ENCODE measurements at places on chromosomes 7 and 10.

- DNase-seq: no peak
These were observed 1.8 kb downstream of the WASL start for GRCh38 chr7:123746931-123747488.

- DNase-seq: peak; percentile 17
These were observed 2.0 kb upstream of the NRAP start for GRCh38 chr10:113665806-113666354.

DNA sequence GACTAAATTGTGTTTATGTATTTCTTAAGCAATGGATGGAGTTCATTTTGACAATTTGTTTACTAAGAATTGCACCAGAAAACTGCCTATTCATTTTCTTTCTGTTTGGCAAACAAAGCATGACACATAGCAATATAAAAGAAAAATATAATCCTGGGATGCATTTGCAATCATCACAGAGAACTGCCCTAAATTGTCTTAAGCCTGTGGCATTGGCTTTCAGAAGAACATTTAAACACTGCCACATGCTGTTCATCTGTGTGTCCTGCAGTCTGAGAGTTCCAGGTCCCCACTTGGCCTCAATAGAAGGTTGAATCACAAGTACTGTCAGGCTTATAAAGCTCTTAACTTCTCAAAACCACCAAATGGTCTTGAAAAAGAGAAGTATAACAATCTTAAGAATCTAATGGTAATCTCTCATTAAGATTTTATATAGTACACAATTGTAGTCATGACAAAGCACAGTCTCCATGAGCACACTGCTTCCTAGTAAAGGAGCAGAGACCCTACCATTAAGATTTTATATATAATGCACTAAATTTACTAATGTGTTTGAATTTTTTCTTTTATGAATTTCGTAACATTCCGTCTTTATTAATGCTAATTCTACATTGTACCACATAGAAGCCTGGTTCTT, 29.9 kb downstream of the RNLS start:
- DNase-seq: peak; percentile 54

GRCh38 chr7:39417642-39418041, 148.6 kb upstream of the YAE1 start:
- DNase-seq: no peak

DNA sequence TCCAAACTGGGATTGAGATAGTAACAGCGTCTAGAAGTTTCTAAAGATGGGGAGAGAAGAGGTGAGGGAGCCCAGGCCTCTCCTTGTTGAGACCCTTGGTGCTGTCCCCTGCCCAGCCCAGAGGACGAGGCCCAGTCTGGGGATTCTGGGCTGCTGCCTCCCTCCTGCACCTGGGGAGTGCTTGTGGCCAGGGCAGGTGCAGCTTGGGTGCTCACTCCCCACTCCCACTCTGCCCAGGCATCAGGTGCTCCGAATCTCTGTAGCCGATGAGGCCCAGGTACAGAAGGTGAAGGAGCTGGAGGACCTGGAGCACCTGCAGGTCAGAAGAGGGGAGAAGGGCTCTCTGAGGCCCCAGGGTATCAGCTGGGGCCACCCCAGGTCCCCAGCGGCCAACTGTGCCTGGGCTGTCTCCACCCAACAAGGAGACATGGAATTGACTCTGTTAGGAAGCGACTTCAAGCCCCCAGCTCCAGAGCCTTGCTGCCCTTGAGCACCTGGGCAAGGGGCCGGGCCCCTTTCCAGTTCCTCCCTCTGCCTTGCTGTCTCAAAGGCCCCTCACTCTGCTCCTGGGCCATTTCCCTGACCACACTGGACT, 664 bp downstream of the CPA1 start:
- DNase-seq: no peak

- DNase-seq: no peak
These were observed 49.8 kb downstream of the ZNF239 start for GRCh38 chr10:43524434-43525247.

DNA sequence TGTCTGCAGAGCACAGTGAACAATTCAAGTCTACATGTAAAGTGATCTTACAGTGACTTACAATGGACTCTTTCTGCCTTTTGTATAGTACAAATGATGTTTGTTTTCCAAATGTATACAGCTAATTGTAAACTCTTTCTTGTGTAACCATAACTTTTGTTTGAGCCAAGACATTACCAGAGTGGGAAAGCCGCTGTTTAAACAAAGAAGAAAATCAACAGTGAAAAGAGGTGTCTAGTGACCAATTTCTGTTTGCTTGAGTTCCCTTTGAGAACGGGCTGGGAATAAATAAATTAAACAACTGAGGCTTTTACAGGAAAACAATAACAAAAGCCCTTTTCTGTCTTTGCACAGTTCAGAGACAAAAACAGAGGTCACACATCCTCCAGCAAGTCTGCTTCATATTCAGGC, 1163.4 kb downstream of the CNTNAP2 start:
- peak; percentile 58 for DNase-seq

DNA sequence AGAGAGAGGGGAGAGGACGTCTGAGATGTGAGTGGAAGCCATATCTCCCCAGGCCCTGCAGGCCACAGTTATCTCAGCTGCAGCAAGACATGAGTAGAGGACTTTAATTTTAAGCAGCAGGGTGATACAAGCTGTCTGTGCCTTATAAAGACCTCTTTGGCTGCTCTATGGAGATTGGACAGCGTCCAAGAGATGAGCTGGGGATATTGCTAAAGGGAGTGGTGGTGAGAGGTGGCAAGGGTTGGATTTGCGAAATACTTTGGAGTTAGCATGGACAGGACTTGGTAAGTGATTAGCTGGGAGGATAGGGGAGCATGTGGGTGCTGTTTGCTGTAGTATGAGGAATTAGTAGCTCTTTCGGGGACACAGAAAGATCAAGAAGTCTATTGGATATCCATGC, 191.8 kb downstream of the CACNB2 start:
- DNase-seq: no peak

DNA sequence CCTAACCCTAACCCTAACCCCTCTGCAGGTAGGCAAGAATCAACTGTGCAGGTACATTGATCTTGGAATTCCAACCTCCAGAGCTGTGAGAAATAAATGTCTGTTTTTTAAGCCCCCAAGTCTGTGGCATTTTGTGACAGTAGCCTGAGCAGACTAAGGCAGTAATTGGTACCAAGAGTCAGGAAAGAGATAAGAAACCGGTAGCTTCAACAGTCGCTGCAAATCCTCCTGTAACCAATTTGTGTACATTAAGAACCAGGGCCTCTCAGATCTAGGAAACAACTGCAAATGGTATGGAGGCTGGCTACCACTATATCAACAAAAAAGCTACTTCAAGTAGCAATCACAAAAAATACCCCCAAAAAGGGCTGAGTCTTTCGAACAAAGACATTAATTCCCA, 67.3 kb downstream of the DOCK4 start:
- no peak for DNase-seq

DNA sequence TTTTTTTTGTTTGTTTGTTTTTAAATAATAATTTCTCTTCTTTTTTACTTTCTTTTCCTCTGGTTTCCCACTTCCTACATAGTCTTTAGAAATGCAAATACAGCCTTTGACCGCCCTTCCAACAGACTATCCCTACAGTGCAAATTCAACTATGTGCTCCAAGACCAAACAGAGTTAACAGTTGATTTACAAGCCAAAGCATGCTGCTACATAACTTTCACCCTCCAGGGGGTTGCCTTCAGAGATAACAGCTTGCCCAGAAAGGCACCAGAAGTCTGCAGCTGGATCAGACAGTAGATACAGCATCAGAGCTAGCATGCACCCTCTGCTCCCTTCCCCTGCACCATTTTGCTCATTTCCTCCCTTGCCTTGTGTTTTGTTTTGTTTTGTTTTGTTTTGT, 539.0 kb downstream of the ZWINT start:
- no peak for DNase-seq

- DNase-seq: no peak
These were observed 5.3 kb upstream of the NEUROG3 start for GRCh38 chr10:69578508-69578991.

- no peak for DNase-seq
These were observed 86.3 kb downstream of the KAT6B start for GRCh38 chr10:74912682-74913081.

DNA sequence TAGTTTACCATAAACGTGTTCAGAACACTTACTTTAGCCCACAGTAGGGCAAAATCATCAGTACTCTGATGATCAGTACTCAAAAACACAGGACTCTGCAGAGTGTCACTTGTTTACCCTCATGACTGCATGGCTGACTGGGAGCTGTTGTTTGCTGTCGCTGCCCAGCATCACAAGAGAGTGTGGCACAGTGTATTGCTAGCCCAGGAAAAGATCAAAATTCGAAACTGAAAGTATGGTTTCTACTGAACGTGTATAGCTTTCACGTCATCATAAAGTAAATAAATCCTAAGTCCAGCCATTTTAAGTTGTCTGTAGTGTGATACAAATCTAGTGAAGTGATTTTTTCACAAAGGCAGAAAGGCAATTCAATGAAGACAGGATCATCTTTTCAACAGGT, 184.6 kb downstream of the RAMP3 start:
- no peak for DNase-seq

GRCh38 chr10:45198486-45199204, 116.8 kb downstream of the OR13A1 start:
- DNase-seq: no peak

DNA sequence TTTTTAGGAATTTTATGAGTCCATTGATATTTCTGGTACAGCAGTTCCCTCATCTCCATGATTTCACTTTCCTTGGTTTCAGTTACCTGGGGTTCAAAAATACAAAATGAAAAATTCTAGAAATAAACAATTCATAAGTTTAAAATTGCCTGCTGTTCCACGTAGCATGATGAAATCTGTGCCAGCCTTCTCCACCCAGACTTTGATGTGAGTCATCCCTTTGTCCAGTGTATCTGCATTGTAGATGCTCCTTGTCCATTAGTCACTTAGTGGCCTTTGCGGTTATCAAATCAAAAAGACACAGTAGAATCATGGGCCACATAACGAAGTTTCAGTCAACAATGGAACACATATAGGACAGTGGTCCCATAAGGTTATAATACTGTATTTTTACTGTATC, 286.9 kb downstream of the PTEN start:
- no peak for DNase-seq

GRCh38 chr10:43942096-43942850, 293.6 kb upstream of the ZNF32 start:
- DNase-seq: no peak

DNA sequence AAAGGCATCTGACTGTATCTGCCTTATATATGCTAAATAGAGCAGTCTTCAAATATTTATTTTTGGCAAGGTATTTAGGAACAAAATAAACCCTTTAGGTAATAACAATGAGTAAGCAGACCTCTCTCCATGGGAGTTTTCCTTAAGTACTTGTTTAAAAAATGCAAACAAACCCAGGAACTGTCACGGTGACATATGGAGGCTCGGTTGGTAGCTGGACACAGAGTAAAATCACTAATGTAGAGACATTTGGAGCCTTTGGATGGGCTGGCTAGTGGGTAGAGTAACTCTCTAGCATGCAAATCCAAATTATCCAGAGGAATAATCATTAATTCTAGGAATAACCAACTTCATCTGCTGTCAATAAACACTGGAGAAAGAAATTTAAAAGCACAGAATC, 71.6 kb upstream of the LAMB4 start:
- DNase-seq: no peak

DNA sequence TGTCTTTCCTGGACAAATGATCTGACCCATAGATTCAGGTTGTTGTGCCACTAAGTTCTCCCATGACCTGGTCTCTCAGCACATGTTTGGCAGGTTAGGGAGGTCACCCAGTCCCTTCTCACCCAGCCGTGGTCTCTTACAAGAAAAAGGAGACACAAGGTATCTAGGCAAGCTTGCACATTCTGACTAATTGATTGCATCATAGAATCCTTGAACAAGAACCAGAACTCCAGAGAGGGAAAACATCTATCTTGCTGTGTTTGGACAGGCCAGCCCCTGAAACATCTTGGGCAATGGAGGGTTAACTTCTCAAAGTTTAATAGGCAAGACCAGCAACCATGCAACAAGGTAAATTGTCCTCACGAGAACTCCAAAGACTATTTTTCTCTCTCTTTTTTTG, 8.5 kb upstream of the HK1 start:
- no peak for DNase-seq

GRCh38 chr10:22491480-22491879, 146.2 kb downstream of the SPAG6 start:
- no peak for DNase-seq

GRCh38 chr7:106566196-106566595, 94.8 kb downstream of the CCDC71L start:
- no peak for DNase-seq

GRCh38 chr10:63068246-63068645, 64.9 kb upstream of the NRBF2 start:
- DNase-seq: no peak

- no peak for DNase-seq
These were observed 23.8 kb upstream of the SFTPA1 start for GRCh38 chr10:79586933-79587332.

GRCh38 chr10:75772153-75772887, 340.9 kb downstream of the LRMDA start:
- DNase-seq: no peak

DNA sequence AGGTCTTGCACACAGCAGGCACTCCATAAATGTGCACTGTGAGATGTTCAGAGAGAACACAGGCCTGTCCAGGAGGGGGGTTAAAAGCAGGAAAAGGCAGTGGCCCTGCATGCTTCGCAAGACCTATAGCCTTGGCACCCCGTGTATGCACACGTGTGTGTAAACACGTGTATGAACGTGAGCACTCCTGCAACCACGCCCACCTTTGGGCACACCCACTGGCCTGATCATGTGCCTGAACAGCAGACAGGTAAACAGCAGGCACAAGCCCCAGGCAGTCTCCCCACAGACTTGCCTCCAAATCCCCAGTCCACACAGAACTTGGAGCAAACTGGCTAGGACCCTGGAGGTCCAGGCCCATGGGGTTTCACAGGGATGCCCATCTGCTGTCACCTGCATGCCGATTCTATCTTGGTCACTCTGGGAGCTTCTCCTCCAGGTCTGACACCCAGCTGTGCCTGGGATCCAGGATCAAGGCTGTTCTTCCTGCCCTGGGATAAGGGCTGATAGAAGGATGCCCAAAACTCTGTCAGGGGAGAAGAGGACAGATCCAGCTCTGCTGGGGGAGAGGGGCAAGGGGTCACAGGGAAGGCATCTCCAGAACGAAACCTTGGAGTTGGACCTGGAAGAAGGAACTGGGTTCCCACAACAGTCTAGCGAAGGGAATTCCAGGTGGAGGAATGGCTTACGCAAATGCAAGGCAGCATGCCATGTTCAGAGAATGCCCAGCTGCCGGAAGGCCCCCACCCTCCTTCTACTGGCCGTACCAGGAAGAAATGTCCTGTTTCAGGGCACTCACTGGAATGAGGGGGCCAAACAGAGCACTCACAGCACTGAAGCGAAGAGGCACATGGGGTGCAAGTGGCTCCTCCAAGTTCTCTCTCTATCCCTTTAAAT, 14.3 kb upstream of the ZMIZ1 start:
- DNase-seq: peak; percentile 5
